Sigmoid colon (tissue), 7 donors: ENCODE measurements at places on chromosomes 11 and 22.

- DNase-seq, result no peak
Observed at GRCh38 chr11:47163193-47163592, 13.5 kb downstream of the ARFGAP2 start.

DNA sequence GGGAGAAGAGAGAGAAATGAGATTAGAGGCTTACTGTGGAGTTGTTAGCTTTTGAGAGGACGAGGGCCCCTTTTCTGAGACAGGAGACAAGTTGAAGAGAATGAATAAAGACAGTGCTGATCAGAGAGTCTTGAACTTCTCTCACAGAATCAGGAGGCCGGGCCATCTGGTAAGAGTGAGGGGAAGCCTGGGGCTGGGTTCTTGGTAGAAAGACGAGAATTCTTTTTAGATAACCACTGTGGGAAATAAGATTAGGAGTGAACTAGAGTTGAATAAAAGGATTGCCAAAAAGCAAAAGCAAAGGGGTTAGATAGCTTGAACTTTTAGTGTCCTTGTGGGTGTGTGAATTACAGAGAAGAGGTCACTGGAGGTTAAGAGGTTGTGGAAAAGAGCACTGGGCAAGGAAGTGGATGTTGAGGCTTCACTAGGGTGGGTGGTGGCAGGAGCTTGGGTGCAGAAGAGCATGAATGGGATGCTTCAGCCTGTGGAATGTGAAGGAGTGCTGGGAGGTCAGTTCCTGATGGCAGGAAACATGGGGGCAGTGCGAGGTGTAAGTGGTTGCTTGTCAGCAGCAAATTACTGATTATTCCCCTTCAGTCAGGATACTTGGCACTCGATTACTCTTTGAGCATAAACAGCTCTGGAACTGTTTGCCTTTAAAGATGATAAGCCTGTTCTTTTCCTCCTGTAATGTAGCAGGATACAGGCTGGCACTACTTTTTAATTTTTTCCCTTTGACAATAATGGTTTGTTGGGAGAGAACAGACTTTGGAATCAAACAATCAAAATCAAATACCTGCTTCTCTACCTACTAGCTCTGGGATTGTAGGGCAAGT is 98.3 kb downstream of the ARHGAP42 start:
- no peak for DNase-seq

DNA sequence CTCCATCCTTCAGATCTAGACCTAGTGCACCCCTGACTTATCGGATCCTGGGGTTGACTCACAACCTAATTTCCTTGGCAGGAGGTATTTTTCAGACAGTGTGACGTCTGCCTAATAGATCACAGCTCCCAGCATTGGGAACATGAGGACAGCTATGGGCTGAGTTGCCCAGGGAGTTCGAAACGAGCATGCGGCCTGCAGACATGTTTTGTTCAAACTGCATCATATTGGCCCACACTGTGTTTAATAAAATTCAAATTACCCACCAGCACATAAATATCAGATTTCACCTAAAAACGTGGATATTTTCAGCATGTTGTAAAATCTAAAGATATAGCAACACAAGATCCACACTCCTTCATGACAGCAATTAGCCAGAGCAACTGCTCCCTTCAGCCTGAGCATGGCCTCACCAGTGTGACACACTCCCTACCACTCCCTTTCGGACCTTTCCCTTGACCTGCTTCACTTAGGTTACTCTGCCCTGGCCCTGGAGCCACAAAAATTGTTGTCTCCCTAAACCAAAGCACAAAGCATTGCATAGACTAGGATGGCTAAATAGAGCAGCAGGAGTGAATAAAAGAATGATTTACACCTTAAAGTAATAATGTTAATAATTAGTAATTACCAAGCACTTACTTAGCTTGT is 53.6 kb upstream of the USP47 start:
- no peak for DNase-seq

DNA sequence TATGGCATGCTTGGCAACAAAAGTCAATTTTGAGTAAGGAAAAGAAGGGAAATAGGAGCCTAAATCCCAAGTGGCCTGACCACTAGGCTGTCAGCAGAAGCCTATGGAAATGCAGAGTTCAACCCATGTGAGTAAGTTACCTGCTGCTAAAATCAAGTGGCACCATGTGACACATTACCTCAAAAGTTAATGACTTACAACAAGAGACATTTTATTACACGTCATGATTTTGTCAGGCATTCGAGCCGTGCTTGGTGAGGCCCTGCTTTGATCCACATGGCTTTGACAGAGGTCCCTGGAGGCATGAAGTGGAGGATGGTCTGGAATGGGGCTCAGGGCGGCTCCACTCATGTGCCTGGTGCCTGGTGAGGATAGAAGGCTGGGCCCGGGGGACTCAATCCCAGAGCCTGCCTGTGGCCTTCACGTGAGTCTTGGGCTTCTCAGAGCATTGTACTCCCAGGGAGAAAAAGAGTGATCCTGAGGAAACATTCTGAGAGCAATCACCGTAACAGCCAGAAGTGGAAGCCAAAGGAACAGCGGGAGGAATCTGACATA is 339.1 kb upstream of the B3GAT1 start:
- DNase-seq, result no peak

DNA sequence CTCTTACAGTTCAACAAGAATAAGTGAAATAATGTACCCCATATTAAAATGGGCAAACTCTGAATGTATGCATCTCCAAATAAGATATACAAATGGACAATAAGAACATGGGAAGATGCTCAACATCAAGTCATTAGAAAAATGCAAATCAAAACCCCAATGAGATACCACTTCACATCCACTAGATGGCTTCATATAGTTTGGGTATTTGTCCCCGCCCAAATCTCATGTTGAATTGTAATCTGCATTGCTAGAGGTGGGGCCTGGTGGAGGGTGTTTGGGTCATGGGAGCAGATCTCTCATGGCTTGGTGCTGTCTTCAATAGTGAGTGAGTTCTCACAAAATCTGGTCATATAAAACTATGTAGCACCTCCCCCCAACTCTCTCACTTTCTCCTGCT is 5.7 kb downstream of the MPZL2 start:
- DNase-seq, result no peak
